ENCODE measurements at places on chromosomes 7 and 10. TPM values are rescaled to one million over a fixed set of nuclear protein-coding genes. Genes with fewer than 3 reads are reported as not detected.

The FAM25A gene
- total RNA-seq: not detected

The STEAP2 gene
- total RNA-seq: 24.8 TPM

The TRPV5 gene
- not detected for total RNA-seq

The C7orf33 gene
- total RNA-seq: not detected

The CRHR2 gene
- not detected for total RNA-seq

The ADRA2A gene
- total RNA-seq: 8.9 TPM

The PSPH gene
- 20.9 TPM for total RNA-seq

The C10orf62 gene
- total RNA-seq: 0.32 TPM

The ADGRA1 gene
- not detected for total RNA-seq

The TCERG1L gene
- not detected for total RNA-seq

The DRGX gene
- total RNA-seq: not detected

The INHBA gene
- total RNA-seq: 60.1 TPM

The NUTM2E gene
- not detected for total RNA-seq

The FGL2 gene
- 3.5 TPM for total RNA-seq

The JAZF1 gene
- total RNA-seq: 28.9 TPM

The HOGA1 gene
- 5.0 TPM for total RNA-seq

The TMEM130 gene
- 0.54 TPM for total RNA-seq

The OR2A12 gene
- under 0.01 TPM for total RNA-seq

The PRLHR gene
- not detected for total RNA-seq

The VENTX gene
- total RNA-seq: not detected

The ZNF736 gene
- total RNA-seq: 17.7 TPM

The BHLHA15 gene
- 0.26 TPM for total RNA-seq

The TLX1 gene
- not detected for total RNA-seq

The PNLIPRP2 gene
- total RNA-seq: not detected

Data from articular chondrocyte of knee joint (primary cell).